Progenitor cell of endocrine pancreas (in vitro differentiated cells): ENCODE measurements at places on chromosomes 11 and 22. TPM values are rescaled to one million over a fixed set of nuclear protein-coding genes. Genes with fewer than 3 reads are reported as not detected.

MPPED1 gene
- total RNA-seq, result 0.96 and 1.1 TPM in 2 replicates

DNA sequence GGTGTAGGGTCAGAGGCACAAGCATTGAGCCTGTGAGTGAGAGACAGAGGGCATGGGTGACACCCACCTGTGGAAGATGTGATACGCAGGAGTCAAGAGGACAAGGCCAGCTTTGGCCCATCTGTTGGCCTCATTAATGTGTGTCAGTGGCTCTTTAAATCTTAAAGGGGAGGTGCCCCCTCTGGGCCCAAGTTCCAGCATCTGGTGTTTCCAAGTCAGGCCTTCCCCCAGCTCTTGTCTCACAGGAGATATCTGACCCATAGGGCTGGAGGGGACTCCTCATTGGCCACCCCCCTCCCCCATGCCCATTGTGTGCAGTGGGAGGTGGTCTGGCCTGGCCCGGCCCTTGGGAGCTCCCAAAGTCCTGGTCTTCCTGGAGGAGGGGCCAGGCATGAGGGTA lies 8.9 kb downstream of the KCNK7 start:
- peaks cover 2% of the 10 kb centered on the region for H3K36me3 ChIP-seq
- no peak overlapping the region for H3K27ac ChIP-seq
- H3K27me3 ChIP-seq, result peaks cover 67% of the 10 kb centered on the region
- no peaks in the 10 kb centered on the region for H3K4me1 ChIP-seq
- H3K4me3 ChIP-seq, result no peak overlapping the region
- DNase-seq, result no peak

GRCh38 chr22:19893363-19893762 lies 38.7 kb upstream of the GNB1L start:
- H3K4me3 ChIP-seq, result no peak overlapping the region
- H3K4me1 ChIP-seq, result peaks cover 11% of the 10 kb centered on the region
- H3K36me3 ChIP-seq, result peaks cover 1% of the 10 kb centered on the region
- no peak overlapping the region for H3K27ac ChIP-seq
- no peak for DNase-seq
- H3K27me3 ChIP-seq, result peaks cover 22% of the 10 kb centered on the region

- no peaks in the 10 kb centered on the region for H3K27me3 ChIP-seq
- peaks cover 13% of the 10 kb centered on the region for H3K36me3 ChIP-seq
- H3K4me3 ChIP-seq, result no peak overlapping the region
- H3K4me1 ChIP-seq, result peaks cover 8% of the 10 kb centered on the region
Observed at GRCh38 chr11:45859661-45860140, 12.4 kb downstream of the CRY2 start.

DNA sequence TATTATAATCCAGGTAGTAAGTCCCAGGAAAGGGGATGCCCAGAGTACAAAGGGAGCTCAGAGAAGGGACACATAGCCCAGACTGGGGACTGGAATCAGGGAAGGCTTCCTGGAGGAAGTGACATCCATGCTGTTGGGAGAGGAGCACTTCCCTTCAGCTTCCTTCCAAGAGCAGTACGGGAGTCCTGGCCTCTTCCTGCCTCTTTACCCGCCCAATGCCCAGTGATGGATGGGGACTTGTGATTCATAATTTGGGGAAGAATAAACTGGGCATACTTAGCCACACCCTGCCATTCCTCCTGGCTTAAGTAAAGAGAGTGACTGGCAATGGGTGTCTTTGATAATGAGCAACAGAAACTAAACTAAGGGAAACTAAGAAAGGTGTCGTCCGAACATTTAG lies 11.5 kb downstream of the C11orf91 start:
- H3K4me3 ChIP-seq, result no peak overlapping the region
- no peak overlapping the region for H3K27ac ChIP-seq
- no peaks in the 10 kb centered on the region for H3K36me3 ChIP-seq
- no peak for DNase-seq
- H3K4me1 ChIP-seq, result peaks cover 43% of the 10 kb centered on the region
- H3K27me3 ChIP-seq, result peaks cover 3% of the 10 kb centered on the region
